ENCODE measurements at places on chromosomes 16 and 17.
A peak's percentile ranks its signal among the peaks of the same experiment; 100 is the strongest.

DNA sequence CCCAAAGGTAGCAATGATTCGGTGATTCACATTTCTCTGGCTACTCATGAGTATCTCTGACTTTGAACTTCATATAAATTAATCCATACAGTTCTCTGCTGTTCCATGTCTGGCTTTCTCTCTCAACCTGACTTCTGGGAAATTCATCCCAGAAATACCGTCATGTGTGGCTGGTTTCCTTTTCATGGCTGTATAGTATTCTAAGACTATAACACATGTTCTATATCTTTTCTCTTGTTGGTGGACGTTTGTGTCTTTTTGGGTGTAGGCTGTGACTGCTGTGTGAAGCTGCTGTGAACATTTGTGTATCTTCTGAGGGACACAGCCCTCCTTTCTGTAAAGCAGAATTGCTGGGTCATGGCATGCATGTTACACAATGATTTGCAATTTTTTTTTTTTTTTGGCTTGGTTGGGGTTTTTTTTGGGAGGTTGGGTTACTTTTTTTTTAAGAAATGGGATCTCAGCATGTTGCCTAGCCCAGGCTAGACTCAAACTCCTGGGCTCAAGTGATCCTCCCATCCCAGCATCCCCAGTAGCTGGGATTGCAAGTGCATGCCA lies 6.3 kb downstream of the TTYH2 start:
- DNase-seq, result no peak

DNA sequence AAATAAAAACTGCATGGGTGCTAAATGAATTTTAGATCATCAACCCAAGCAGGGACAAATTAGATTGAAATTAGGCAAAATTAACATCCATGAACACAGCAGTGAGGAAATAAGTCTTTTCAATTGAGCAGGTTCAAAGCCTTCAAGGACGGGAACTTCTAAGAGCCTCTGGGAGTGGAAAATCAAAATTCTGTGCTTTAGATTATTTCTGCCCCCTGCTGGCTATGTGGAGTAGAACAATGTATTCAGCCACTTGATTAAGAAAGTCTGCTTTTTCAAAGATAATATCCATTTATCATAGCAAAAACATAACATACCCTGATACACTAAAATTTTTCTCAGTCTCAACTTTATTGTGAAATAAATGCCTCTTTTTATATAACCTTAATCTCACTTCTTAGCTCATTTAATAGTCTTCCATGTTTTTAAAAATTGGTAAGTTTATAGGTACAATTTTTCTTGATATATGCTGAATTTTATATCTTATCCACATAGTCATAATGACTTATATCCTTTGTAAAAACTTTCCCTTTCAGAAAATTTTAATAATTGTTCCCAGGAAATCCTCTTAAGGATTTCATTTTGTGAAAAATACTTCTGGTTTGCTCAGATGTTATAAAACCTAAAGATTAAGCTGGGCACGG lies 28.1 kb upstream of the NOL11 start:
- peak; percentile 21 for DNase-seq

DNA sequence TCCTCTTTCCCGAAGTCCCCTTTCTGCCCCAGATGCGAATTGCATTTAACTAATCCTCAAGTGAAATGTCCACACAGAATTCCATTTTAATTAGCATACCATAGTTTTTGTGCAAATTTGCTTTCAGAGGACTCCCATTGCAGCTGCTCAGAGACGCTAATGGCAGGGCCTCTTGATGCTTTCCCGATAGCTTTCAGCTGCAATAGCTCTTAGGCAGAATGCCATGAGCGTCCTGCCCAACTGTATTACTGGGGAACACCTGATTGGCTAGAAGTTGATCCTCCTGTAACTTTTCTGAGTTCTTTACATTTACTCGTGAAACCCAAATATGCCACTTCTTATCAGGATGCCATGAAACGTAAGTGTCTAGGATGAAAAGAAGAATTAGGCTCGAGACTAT lies 203.0 kb downstream of the UTP18 start:
- no peak for DNase-seq

GRCh38 chr16:19524356-19524615 lies 544 bp downstream of the CCP110 start:
- DNase-seq, result no peak

- DNase-seq, result no peak
Observed at GRCh38 chr17:48046296-48046695, 1.9 kb upstream of the NFE2L1 start.

GRCh38 chr17:47882695-47883588 lies 13.1 kb upstream of the SP2 start:
- DNase-seq, result no peak

- DNase-seq, result no peak
Observed at GRCh38 chr17:72409405-72410002, 288.7 kb downstream of the SOX9 start.

DNA sequence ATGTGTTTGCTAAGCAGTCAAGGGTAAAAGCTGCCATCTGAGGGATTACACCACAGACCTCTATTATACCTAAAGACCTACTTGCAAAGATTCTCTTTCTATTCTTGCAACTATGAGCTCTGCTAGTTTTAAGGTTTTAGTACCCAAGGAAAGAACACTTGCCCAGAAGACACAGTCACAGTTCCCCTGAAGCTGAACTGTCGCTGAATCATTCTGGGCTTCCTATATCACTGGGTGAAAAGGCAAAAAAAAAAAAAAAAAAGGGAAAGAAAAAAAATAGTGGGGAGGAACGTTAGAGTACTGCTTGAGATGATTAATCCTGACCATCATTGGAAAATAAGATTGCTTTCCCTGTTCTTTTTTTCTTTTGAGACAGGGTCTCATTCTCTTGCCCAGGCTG lies 37.9 kb downstream of the LYRM1 start:
- no peak for DNase-seq

DNA sequence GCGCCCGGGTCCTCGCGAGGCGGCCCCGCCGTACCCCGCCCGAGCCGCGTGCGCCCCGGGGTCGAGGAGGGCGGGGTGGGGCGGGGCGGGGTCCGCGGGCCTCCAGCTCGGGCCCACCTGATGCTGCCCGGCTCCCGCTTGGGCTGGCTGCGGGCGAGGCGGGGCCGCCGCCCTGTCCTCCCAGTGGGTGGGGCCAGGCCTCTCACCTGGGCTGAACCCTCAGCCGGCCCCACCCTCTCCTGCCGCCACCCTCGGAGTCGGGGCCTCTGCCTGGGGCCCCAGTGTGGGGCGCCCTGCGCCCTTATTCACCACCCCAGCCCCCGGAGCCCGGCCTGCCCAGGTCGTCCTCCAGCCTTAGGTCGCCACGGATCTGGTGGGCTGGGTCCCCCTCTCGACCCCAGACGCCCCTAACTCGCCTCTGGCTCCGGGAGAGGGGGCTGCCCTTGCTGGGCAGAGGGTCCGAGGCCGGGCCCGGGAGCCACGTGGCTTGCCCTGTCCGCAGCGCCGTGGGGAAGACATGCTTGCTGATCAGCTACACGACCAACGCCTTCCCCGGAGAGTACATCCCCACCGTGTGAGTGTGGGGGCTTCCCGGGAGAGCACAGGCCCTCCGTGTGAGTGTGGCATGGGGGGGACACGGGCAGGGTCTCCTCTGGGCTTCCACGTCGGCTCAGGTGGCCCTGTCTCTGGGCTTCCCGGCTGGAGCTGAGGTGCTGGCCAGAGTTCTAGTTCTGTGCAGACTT lies 578 bp downstream of the RAC3 start:
- DNase-seq, result peak; percentile 67

GRCh38 chr17:82820278-82821251 lies 19.3 kb downstream of the ZNF750 start:
- no peak for DNase-seq

DNA sequence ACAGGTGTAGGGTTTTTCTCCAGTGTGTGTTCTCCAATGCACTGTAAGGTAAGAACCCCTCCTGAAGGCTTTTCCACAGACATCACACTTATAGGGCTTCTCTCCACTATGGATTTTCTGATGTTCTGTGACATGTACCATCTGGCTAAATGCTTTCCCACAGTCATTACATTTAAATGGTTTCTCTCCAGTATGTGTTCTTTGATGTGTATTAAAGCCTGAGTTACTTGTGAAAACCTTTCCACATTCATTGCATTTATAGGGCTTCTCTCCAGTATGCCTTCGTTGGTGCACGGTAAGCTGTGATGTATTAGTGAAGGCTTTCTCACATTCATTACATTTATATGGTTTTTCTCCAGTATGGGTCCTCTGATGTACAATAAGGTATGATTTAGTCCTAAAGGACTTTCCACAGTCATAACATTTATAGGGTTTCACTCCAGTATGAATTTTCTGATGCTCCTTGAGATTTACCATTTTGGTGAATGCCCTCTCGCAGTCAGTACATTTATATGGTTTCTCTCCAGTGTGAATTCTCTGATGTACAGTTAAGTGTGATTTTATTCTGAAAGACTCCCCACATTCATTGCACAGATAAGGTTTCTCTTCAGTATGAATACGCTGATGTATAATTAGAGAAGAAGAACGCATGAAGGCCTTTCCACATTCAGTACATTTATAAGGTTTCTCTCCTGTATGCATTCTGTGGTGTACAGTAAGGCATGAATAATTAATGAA lies 30.9 kb downstream of the ZNF624 start:
- DNase-seq, result no peak

GRCh38 chr17:77579682-77580081 lies 378.8 kb upstream of the TNRC6C start:
- DNase-seq, result peak; percentile 74

DNA sequence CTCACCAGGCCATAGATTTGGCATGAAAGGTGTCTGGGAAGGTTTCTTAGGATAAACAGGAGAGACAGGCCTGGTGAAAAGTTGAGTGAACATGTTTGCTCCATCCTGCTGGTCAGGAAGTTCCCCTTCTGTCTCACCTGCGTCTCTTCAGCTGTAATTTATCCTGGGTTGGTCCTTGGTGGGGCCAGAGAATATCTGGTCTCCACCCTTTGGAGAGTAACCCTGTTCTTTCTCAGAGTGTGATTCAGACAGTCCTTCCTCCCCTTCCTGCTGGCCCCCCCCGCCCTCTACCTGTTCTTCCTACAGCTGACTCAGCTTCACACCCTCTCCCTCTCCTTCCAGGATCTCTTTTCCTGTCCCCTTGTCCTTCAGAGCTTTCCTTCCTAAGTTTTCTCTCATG lies 17.1 kb downstream of the MINK1 start:
- no peak for DNase-seq

DNA sequence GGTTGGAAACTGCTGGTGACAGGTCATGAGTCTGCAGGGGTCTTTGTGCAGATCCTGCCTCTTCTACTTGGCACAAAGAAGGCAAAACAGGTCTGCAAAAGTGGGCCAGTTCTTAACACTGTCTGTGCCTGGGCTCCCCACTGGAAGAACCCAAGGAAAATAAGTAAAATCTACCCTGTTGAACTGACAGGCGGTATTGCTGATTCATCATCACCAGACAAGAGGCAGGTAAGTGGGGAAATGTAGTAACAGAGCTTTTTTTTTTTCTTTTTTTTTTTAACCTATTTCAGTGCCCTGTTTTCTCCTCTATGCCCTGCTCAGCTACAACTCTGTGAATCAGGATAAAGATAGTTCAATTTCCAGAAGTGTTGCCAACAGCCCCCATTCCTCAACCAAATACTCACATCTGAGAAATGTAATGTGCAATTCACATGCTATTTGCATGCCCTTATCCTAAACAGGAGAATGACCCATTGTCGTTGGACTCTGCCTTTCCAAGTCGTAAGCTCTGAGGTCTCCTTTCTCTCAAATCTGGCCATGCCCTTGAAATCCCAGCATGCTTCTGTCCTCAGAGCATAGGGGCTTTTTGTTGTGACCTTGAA lies 237.0 kb downstream of the SOX9 start:
- no peak for DNase-seq

- no peak for DNase-seq
Observed at GRCh38 chr17:2455956-2456355, 55.1 kb upstream of the MNT start.

DNA sequence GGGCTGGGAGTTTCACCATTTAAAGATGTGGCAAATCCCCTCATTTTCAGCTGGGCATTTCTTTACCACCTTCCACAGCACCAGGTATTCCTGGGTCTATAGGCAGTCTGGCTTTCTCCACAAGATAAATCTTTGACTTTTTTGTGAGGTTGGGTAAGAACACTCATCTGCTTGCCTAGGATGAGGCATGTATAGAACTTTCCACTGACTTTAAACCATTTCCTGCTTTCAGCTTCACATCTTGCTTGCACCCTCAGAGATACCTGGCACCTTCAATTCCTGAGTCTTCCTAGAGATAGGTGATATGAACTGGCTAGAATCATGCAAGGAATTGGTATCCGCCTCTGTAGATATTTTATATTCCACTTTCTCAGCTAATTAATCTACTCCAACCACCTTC lies 27.9 kb downstream of the SMURF2 start:
- DNase-seq, result no peak

DNA sequence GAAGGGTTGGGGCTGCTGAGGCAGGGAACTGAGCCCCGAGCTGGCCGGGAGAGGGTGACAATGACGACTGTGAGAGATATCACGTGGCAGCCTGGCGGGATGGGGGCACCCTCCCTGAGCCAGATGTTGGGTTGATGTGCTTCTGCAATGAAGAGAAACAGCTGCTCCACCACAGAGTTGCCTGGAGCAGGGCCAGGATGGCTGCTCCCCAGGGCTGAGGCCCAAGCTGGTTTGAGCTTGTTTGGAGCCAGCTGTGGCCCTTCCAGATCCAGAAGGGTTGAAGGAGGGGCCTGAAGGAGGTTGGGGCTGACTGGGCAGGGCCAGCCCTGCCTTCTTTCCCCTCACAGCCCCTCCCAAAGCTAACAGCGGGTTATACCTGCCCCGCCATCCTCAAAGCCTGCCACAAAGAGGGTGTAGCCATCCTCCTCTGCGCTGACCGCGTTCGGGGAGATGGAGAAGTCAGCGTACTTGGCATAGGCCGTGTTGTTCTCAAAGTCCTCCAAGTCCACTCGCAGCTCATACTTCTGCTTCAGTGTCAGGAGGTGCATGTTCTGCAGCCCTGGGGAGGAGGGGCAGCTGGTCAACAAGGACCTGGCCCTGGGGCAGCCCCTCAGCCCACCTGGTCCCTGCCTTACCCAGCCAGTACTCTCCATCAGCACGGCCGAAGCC lies 2.1 kb downstream of the MFAP4 start:
- peak; percentile 57 for DNase-seq

- no peak for DNase-seq
Observed at GRCh38 chr17:16986391-16986790, 14.5 kb upstream of the TNFRSF13B start.

DNA sequence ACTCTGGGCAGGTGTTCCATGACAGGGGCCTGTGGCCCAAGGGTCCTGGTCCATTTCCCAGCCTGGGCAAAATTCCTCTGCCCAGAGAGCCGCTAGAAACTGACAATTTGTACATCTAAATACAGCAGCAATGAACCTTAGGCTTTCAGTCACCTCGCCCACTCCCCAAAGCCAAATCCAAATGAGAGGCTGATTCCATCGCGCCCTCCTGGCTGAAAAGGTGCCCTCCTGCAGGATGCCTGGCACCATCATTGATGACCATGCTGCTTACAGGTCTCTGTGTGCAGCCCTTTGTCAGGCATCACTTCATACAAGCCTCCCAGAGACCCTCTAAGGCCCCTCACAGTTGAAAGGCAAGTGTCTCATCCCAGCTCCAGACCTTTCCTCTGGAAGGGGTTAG lies 114.7 kb downstream of the C16orf78 start:
- no peak for DNase-seq

- DNase-seq, result no peak
Observed at GRCh38 chr17:67982034-67982640, 14.1 kb downstream of the C17orf58 start.

All from NCI-H510A (cell line).